ENCODE measurements at places on chromosomes 7 and 10.

GRCh38 chr7:101565601-101566209 lies 63.4 kb downstream of the MYL10 start:
- no peak for DNase-seq

GRCh38 chr10:62733654-62734293 lies 70.7 kb upstream of the ADO start:
- no peak for DNase-seq

DNA sequence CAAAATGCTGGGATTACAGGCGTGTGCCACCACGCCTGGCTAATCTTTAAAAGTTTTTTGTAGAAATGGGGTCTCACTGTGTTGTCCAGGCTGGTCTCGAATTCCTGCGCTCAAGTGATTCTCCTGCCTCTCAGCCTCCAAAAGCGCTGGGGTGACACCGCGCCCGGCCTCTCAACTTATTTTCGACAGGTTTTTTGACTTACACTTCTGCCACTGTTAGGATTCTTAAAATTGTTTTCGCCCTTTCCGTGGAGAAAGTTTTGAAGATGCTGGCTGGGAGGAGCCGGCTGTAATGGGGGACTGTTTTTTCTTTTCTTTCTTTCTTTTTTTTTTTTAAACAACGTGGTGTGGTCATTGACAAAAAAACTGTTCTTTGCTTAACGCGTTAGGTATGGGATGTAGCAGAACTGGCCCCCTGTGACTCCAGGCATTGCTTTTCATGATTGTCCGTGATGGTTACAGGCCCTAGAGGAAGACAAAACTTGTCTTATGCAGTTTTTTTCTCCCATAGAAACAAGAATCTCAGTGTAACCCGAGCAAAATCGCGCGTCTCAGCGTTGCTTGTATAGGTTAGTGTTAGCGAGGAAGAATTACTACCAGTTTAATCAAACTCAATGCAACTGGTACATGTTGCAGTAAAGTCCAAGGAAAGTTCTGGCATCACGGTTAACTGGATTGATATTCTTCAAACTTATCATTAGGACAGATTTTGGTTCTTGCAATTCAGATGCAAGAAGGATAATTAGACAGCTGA lies 72.2 kb downstream of the DAGLB start:
- DNase-seq = no peak

DNA sequence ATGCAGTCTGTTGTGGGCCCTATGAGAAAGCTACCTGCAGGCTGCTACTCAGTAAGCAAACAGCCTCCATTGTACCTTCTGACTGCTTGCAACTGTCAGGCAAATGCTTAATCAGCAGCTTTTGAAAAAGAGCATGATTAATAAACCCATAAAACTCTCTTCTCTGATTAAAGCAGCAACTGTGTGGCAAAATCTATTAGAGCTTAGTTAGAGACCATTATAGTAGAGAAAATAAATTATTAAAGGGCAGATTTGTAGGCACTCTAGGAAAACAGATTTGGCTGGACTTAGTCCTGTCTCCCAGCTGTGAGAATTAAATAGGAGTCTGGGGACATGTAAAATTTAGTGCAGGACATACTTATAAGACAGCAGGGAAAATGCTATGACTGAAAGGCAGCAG lies 132.5 kb upstream of the WNT16 start:
- no peak for DNase-seq

GRCh38 chr7:108515013-108515412 lies 10.9 kb downstream of the PNPLA8 start:
- no peak for DNase-seq
